NCI-H2171 treated with DMSO at 0.1 percent for 48 hours (cell line): ENCODE measurements at places on chromosomes 4 and X.
A peak's percentile ranks its signal among the peaks of the same experiment; 100 is the strongest.

DNA sequence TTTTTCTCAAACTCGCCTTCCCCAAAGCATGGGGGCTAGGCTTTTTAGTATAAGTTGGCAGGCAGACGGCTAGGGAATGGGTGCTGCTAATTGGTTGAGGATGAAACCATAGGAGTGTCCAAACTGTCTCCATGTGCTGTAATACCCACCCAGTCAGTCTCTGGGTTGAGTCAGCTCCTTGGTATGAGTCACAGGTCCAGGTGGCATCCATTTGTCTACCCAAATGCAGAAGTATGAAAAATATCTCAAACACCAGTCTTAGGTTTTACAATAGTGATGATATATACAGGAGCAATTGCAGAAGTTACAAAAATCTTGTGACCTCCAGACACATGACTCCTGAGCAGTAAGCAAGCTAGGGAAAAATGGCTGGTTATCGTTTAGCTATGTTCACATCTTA is 27.4 kb upstream of the CCSER1 start:
- DNase-seq: no peak

DNA sequence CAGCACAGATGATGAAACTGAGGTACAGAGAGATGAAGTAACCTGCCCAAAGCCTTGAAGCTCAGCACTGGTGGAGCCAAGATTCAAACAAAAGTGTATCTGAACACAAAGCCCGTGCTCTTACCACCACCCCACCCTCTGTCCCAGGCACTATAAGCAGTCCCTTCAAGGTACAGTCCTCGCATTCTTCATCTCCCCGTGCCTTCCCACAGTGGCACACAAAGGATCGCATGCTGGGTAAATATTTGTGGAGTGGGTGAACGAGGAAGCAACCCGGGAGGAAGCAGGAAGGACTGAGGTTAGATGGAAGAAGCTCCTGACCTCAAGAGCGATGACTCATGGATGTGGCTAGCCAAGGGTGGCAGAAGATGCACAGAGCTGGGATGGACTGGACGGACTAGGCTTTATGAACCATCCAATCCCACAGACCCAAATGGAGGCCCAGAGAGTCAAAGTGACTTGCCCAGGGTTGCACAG is 18.4 kb downstream of the IQSEC2 start:
- no peak for DNase-seq

DNA sequence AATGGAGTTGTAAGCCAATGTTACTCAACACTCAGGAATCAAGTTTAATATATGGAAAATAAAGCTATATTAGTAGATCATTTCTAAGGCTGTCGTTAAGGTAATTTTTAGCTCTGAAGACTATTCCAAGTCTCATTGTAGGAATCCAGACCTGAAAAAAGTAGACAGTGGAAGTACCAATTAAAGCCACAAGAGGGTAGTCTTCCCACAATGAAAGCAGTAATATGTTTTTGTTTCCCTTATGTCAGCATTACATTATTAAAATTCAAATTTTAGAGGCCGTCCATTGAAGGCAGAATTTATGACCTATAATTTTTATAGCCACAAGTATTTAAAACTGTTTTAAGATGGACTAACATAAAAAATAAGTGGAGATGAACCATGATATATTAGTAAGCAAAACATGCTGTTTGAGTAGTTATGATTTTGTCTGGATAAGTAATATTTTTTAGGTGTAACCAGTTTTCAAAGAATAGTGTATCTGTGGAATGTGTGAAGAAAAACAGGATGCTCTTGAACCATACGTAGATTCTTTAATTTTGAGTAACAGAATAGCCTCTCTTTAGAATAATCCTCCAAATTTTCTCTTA is 372.6 kb upstream of the TECRL start:
- peak; percentile 34 for DNase-seq

DNA sequence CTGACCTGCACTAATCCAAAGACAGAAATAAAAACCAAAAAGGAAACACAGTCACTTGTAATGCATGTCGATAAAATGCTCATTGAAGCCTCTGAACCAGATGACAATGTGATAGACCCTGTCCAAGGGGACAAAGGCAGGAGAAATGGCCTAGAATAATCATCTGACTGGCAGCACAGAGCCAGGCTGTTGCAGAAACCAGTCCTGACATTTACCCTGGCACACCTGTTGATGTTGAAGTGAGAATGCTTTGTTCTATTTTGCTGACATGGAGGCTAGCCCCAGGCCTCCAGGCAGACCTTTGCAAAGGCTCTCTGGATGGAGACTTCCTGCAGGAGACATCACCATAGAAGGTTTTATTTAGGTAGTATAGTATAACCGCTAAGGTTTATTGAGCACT is 41.0 kb downstream of the TFDP3 start:
- no peak for DNase-seq

GRCh38 chr4:29619168-29619567 is 1101.0 kb upstream of the PCDH7 start:
- DNase-seq: no peak

DNA sequence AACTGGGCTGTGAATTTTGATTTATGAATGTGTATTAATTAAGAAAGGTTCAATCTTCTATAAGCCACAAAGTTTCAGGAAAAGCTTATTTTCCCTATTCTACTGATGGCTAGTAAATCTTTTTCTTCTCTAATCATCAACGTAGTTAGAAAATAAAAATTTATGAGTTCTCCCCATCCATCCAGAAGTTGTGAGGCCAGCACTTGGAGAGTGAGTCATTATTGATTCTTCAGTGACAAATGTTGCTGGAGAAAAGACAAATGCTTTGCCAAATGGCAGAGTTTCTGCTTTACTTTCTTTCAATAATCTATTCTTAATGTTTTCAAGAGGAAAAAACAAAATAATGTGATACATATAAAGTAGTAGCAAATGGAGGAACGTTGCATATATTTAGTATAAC is 11.3 kb upstream of the GRXCR1 start:
- no peak for DNase-seq

- DNase-seq: no peak
Measured at GRCh38 chr4:4672402-4672801, 130.6 kb upstream of the STX18 start.

DNA sequence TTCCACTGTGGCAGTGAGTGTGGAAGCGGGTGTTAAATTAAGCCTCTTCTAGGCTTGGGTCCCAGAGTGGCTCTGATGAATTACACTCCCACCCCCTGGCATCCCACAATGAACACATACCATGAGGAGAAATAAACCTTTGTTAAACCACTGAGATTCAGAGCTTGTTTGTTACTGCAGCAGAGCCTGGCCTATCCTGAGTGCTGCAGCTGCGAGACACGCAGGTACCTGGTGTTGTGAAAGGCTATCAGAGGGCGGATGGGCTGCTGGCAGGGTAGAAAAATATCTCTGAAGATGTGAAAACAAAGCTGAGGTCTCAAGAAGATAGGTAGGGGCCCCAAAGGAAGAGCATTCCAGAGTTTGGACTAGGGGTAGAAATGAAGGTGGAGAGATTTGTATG is 138.4 kb upstream of the STX18 start:
- DNase-seq: no peak

GRCh38 chrX:48482526-48482925 is 6.5 kb downstream of the FTSJ1 start:
- no peak for DNase-seq

- DNase-seq: no peak
Measured at GRCh38 chr4:181711387-181711786, 531.8 kb upstream of the TENM3 start.

DNA sequence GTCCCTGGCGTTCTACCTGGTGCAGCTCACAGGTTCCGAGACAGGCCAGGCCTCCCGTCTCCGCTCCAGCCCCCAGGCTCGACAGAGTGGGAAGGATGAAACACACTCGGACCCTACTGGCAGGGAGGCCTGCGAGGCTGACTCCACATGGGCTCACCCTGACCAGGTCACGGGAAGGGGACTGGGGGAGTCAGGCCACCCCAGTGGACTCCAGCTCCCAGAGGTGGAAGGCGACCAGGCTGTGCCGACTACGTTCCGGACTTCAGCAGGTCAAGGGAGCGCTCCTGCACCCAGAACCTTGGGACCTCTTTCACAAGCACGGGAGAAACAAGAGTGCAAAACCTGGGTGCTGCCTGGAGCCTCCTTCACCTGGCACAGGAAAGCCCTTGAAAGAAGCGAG is 4.6 kb upstream of the IRAK1 start:
- no peak for DNase-seq

DNA sequence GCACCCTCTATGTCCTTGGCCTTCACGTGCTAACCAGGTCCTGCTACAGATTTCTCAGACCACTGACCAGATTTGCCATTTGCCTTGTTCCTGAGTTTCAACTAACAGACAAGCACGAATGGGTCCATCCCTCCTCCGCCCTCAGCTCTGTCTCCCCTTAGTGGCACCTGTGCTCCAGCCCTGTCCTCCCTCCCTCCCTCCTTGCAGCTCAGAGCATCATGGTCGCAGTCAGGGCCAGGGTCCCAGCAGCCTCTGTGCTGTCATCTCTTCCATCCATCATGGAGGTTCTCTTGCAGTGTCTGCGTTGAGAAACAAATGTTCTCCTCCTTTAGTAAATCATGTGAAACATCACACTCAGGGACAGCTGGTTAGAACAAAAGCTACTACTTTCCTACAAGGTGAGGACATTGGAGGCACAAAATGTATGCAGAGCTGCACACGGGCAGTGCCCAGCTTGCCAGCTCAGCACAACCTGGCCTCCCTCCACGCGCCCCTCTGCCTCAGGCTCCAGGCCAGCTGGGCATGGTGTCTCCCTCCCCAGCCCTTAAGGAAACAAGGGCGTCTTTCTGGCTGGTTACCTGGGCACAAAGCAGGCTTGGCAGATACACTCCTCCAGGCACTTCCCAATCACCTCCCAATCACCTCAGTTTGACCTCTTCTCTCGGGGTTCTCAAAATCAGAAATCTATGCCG is 79.5 kb upstream of the ATP6AP2 start:
- no peak for DNase-seq

DNA sequence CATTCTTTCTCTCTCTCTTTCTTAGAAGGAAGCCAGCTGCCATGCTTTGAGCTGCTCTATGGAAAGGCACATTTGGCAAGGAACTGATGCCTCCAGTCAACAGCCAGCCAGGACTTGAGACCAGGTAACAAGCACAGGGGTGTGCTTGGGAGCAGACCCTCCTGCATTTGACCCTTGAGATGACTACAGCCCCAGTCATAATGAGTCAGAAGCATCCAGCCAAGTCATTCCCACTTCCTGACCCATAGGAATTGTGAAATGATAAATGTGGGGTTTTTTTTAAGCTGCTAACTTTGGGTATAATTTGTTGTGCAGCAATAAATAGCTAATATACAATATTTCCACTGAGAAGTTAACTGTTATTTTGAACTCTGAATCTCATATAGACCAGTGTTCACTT is 446.9 kb downstream of the GRXCR1 start:
- no peak for DNase-seq

DNA sequence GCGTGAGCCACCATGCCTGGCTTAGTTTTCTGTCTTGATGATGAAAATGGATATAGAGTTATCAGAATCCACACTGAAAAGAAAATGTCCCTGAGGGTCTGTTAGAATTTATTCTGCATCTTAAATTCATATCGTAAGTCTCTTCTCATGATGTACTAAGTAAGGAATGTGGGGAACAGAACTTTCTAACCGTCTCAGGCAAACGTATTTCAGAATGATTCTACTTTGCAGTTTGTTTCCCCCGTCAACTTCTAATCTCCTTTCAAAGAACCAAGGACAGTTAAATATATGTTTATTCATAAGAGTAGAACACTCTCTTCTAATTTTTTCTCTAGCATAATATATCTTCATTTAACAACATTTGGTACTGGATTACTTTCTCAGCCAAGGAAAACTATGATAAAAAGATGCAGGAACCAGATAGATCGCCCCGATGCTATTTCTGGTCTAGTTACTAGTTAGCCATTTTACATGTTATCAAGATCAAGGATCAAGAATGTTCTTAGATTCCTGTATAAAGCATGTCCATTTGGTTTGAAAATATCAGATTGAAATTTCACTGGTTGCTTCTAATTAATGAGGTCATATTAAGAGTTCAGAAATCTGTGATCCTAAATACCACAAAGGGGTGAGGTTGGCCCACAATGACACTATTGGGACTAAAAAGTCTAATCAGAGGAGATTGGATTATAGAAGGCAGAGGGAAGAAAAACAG is 49.5 kb downstream of the METTL14 start:
- no peak for DNase-seq

DNA sequence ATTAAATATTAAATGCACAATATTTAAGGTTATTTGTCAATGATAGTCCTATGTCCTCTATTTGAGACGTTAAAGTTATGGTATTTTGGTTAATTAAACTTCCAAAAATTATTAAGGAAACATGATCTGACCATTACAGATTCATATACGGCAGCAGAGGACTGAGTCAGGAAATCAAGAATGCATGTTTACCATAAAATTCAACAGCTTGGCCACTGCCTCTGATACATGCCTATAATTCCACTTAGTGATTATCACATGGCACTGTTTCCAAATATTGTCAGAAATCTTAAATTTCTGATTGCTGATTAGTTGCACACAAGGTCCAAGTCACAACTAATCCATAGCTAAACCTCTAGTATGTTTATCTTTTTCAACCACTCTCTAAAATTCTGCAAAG is 232.2 kb upstream of the UGT8 start:
- no peak for DNase-seq

DNA sequence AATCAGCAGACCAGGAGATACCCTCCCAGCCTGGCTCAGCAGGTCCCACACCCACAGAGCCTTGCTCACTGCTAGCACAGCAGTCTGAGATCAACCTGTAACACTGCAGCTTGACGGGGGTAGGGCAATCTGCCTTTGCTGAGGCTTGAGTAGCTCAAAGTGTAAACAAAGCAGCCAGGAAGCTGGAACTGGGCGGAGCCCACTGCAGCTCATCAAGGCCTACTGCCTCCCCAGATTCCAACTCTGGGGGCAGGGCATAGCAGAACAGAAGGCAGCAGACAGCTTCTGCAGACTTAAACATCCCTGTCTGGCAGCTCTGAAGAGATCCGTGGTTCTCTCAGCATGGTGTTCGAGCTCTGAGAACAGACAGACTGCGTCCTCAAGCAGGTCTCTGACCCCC is 15.1 kb upstream of the GABRA2 start:
- no peak for DNase-seq

DNA sequence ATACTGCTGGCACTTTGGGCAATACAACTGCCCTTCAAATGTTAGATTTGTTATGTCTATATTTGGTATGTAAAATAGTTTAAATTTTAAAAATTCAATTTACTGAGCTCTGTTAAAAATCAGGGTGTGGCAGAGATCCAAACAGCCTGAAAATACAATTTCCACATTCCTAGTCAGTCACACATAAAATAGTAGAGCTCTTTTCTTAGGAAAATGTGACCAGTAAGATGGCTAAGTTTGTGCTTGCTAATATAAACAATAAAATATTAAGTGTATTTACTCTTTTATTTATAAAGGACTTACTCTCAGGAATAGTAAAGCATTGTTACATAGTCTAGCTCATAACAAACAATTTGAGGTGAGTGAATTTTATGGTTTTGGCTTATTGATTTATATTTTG is 200.2 kb downstream of the DKK2 start:
- no peak for DNase-seq

- DNase-seq: no peak
Measured at GRCh38 chr4:139007640-139008039, 7.9 kb upstream of the NOCT start.

DNA sequence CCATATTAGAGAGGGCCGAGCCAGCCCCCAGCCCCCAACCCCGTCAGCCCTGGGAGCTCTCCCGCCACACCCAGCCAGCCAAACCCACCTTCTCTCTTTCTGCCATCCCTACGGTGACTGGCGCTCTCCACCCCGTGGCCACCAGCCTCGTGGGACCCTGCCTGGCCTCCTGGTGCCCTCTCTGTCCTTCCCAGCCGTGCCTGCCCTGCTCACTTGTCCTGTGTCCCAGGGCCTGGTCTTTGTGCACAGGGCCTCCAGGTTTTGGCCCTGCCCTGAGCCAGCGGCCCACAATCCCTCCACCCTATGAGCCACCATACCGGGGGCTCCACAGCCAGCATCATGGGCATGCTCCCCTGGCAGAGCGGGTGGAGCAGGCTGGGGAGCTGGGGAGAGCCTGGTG is 77.4 kb downstream of the ABLIM2 start:
- DNase-seq: no peak
